ENCODE measurements at places on chromosomes 4 and X.

DNA sequence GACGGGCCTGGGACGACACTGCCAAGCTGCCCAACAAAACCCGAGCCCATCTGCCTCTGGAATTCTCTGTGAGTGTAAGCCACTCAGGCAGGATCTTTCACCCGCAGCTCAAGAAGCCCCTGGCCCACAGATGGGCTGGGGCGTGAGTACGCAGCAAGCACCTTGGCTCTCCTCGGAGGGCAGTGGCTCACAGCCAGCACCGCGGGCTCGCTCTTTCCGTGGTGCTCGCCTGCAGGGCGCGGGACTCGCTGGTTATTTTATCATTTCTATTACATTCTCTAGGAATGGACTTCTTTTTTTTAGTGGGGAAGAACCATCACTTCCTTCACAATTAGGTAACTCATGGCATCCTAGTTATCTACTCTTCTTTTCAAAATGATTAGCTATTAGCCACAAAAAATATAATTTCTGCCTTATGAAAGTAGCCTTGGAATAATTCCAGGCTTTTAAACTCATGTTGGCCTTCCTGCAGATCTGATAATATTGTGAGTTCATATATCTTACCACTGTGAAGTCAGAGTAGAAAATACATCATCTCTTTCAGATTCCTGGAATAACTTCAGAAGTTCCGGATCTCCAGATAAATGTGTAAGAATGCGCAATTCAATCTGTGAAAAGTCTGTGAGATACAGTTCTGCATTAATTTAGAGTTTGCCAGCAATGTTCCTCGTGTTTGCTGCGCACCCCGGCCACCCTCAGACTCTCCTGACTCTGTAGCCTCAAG lies 68.6 kb downstream of the NAT8L start:
- no peak for DNase-seq

- DNase-seq: no peak
These were observed 19.2 kb downstream of the PNMA6E start for GRCh38 chrX:153381684-153382532.

DNA sequence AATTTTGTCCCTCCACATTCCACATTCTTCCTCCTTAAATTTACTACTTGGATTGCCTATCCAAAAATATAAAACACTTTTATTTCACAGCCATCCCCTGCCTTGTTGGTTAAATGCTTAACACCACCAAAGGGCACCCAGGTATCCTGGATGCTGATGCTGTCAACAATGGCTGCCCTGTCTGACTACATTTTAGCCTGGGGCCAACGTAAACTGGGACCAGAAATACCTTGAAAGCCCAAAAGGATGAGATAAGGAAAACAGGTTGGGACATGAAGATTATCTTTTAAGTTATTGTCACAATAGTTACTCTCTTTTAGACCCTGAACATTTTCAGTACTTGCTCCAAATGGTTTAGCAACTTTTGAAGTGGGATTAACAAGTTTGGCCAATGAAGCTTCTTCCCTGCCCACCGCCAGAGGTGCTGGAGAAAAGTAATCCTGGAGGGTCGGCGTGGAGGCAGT lies 775 bp upstream of the YIPF6 start:
- DNase-seq: no peak

DNA sequence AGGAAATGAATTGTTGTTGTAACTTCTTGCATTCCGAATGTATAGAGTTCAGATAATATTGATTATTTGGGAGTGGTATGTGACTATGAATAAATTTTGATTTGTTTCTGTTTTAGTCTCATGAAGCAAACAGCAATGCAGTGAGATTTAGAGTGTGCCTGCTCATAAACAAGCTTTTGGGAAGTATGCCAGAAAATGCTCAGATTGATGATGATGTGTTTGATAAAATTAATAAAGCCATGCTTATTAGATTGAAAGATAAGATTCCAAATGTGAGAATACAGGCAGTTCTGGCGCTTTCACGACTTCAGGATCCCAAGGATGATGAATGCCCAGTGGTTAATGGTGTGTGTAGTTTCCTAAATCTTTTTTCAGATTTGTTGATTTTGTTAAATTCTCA lies 2.0 kb downstream of the NCAPG start:
- no peak for DNase-seq

- DNase-seq: no peak
These were observed 1684.8 kb upstream of the TENM3 start for GRCh38 chr4:180558427-180558826.

DNA sequence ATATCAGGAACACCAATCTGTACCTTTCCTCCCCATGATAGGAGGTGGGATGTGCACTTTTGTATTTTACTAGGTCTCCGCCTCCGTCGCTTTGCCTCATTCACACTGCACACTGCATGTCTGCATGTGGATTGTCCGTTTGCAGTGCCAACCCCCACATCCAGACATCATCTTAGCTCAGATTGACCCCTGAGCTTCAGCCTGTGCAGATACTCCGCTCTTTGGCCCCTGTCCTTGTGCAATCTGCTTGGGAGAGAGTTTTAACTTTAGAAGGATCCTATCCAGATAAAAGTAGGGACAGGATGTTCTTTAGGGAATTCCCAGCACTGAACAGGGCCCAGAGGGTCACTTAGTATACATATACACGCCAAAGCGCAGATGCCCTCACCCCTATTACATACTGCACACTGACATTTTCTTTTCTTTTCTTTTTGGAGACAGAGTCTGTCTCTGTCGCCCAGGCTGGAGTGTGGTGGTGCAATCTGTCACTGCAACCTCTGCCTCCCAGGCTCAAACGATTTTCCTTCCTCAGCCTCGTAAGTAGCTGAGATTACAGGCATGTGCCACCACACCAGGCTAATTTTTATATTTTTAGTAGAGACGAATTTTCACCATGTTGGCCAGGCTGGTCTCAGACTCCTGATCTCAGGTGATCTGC lies 43.3 kb upstream of the FBXW7 start:
- no peak for DNase-seq

GRCh38 chr4:96504386-96504785 lies 664.5 kb downstream of the PDHA2 start:
- DNase-seq: no peak

DNA sequence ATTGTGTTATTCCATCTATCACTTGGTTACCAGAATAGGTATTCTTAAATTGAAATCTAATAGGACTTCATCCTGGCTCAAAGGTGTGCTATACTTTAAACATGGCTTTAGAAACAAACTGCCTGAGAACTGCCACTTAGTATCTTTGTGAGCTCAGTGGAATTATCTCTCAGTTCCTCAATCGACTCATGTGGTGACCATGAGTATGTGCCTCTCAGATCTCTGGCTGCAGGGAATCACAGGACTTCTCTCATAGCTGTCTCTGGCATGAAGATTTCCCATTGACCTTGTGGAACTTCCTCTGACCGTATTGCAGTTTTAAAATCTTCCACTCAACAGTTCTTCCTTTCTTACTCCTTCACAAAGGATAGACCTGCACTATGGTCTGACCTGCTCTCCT lies 681.9 kb upstream of the BOD1L1 start:
- no peak for DNase-seq

- no peak for DNase-seq
These were observed 24.4 kb upstream of the MSL3 start for GRCh38 chrX:11733614-11734013.

DNA sequence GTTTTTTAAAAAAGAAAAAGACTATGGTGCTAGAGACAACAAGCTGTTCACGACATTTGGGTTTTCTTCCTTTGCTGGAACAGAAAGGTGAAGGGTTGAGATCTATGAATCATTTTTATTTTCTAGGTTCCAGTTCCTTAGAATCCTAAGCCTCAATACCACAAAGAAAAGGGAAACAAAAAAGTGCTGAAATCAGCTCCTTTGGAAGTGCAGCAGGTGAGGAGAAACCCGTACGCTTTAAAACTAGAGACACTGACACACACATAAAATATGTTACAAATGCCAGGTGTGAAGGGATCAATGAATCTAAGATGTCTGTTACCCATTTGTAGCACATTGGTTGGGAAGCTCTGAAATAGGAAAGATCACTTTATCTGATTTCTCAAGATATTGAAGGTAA lies 125.2 kb downstream of the AREG start:
- DNase-seq: no peak

- DNase-seq: no peak
These were observed 64.5 kb downstream of the CDS1 start for GRCh38 chr4:84647312-84647884.

- DNase-seq: no peak
These were observed 11.6 kb downstream of the PDZD4 start for GRCh38 chrX:153818571-153819383.

DNA sequence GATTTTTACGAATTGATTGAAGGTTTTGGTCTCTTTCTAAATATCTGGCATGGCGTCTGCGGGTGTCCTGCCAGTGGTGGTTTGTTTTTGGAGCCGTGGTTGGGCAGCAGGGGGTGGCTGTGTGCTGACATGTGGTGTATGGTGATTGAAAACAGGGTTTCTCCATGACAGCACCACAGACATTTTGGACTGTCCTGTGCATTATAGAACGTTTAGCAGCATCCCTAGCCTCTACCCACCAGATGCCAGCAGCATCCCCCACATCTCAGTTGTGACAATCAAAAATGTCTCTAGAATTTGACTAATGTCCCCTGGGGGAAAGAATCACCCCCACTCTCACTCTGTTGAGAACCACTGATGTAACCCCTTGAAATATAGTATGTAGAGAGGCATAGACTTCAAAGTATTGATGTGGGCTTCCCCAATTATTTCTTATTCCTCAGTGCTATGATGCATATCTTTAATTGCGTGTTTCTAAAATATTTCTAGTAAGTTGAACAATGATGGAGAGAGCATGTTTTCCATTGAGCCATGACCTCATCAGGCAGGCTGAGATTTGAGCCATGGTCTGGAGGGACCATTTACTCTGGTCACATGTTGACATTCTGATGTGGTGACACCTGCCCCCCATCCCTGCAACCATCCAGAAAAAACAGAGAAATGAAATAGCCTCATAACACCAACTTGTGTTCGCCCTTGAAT lies 77.4 kb upstream of the MID1 start:
- no peak for DNase-seq

- no peak for DNase-seq
These were observed 17.6 kb upstream of the LDB2 start for GRCh38 chr4:16916031-16916430.

- DNase-seq: peak; percentile 69
These were observed 17.5 kb upstream of the CORIN start for GRCh38 chr4:47855350-47855749.
